ENCODE measurements at places on chromosomes 7 and 10. TPM values are rescaled to one million over a fixed set of nuclear protein-coding genes. Genes with fewer than 3 reads are reported as not detected.

PGAM2 gene
- 0.58 TPM for total RNA-seq

COL13A1 gene
- total RNA-seq: not detected

GRCh38 chr10:70550459-70550858 is 52.1 kb downstream of the PRF1 start:
- DNase-seq: no peak

DNA sequence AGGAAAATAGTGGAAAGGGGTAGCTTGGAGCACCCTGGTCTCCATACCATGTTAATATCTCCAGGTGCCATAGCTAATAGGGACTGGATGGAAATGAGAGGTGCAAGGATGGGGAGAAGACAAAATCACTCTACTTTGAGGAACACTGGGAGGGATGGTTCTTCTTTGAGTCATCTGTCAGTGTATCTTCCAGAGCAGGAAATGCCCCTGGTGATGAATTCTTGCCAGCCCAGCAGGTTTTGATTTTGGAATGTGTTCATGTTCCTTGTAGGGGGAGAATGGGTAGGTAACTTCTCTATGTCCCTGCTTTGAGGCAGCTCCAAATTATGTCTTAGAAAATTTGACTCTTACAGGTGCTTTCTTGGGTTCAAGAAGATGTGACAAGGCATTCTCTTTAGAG is 177.0 kb upstream of the GLI3 start:
- no peak for DNase-seq

DNA sequence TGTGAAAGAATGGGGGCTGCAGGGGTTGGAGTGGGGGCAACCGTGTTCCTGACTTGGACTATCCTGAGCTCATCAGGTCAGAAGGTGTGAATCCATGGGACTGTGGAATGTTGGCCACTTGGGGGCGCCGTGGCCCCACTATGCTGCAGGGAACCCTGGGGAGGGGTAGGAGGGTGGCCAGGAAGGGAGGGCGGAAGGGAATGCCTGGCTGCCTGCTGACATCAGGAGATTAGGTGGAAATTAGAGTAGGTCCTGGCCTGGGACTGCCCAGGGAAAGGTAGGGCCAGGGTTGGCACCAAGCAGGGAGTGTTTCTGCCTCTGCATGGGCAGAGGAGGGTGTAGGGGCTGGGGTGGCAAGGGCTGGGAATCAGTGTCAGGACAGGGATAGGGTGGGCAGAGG is 65.8 kb upstream of the PRSS58 start:
- peak; percentile 59 for DNase-seq

DNA sequence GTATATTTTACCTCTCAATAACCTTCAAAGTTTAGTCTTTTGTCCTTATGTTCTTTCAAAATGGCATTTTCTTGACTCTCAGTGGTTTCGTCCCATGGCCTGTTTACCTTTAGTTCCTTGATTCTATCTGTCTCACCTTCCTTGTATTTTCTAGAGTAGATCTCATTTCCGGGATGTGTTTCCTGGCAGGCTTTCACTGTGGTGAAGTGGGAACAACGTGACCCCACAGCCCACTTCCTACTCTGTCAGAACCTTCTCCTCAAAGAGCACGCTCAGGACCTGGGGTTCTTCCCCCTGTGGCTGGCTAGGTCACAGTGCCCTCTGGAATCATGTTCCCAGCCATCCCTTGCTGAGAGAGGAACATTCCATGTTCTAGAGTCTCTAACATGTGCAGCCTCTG is 129.9 kb upstream of the ZNF32 start:
- DNase-seq: no peak

DNA sequence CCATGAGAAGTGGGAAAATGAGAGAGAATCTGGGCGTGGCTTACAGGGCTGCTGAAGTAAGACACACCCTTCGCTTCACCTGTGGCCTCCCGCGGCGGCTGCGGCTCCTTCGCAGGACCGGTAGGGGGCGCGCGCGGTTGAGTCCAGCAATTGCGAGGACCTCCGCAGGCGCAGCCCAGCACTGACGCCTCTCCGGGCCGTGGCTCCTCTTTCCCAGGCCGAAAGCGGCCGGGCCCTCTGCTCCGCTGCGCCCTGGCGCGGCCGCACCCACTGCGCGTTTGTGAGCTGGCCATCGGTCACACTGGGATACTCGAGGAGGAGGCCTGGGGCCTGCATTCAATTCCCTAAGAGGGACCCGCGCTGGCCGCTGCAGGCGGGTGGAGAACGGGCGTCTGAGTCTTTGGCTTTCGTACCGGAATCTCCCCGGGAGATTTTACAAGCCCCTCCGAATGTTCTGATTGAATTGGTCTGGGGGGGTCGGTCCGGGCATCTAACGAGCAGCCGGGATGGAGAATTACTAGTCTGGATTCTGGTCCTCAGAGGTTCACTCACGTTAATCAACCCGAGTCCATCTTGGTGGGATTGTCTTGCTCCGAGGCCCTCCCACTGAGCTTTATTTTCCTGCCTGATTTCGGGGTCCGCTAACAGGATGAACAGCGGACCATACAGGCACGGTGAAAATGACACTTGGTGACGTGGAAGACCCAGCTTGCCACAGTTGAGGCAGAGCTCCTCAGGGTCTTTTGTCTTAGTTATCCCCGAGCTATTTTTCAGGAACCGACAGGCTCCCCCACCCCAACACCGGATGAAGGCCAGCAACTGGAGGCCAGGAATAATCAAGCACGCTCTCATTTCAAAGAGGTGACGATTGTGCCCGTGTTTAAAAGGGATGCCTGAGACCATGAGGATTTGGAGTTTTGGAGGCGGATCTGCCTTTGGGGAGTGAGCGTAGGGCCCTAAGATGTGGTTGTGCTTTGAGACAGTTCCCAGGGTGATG is at the start of gene LRRD1:
Gene LRRD1, minus strand, starts transcription at position 215 of the 997 bp plus-strand sequence. CDS start 13,940 bp downstream, outside the sequence.
- DNase-seq: peak; percentile 93

DNA sequence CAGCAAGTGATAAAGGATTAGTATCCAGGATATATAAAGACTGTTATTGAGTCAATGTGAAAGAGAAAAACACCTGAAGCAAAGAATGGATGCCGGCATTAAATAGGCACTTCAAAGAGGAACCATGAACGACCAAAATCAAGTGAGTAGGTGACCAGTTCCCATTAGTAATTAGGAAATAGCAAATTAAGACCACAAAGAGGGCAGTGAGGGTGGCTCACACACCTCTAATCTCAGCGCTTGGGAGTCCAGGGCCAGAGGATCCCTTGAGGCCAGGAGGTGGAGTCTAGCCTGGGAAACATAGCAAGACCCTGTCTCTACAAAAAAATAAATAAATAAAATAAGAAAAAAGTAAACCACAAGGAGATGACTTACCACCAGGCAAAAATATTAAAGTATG is 1.5 kb upstream of the ANTXRL start:
- DNase-seq: peak; percentile 35

GRCh38 chr10:37125191-37125732 is at the start of gene ANKRD30A:
TSS of gene ANKRD30A (plus strand) at chr10:37125598. CDS start at chr10:37125788, 190 bp downstream.
- no peak for DNase-seq

GRCh38 chr7:31687024-31687748 is at the start of gene PPP1R17:
TSS of gene PPP1R17 (plus strand) at chr7:31687215. CDS start at chr7:31692442, 5,227 bp downstream.
- DNase-seq: no peak

Measured in activated CD8-positive, alpha-beta memory T cell treated with anti-CD3 and anti-CD28 coated beads, Interleukin-2, amount 10 ng/mL, durations not matched to agents 7 days and 5 days (primary cell).